ENCODE measurements at places on chromosomes 2 and 18.

DNA sequence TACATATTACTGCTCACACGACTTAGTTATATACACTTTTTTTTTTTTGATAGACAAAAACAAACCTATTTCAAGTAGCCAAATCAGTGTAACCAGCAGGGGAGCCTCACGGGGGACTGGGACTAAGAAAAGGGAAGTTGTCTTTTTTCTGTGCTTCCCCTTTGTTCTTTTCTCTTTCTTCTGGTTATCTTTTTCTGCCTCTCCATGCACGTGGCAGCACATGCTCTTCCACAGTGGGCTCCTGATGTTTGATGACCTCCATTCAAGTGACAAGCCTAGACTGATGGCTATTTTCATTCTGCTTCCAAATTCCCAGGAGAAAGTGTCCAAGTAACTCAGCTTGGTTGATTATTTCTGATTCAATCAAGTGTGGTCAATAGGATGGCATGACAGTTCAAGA, 98.2 kb upstream of the STK39 start:
- DNase-seq, result peak; percentile 56

GRCh38 chr2:102662833-102663232, 43.5 kb downstream of the SLC9A2 start:
- no peak for DNase-seq

GRCh38 chr2:81195017-81195773, 890.6 kb upstream of the LRRTM1 start:
- DNase-seq, result no peak

GRCh38 chr2:58081000-58081399, 34.4 kb downstream of the VRK2 start:
- DNase-seq, result no peak

DNA sequence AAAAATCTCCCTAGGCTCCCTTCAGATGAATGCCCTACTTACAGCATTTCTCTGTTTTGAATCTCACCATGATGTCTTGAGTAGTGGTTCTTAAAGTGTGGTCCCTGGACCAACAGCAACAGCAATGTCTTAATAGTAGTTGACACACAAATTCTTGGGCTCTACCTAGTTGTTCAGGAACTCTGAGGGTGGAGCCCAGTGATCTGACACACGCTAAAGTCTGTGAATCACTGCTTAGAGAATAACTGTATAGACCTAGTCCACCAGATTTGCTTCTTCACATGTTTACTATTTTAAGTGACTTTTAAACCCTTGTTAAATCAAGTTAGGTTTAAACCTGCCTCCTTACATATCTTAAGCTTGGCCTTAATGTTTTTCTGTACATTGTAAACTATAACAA, 47.6 kb upstream of the ARHGAP15 start:
- DNase-seq, result no peak

GRCh38 chr2:238346544-238346943, 26.2 kb downstream of the TRAF3IP1 start:
- no peak for DNase-seq

GRCh38 chr2:156472686-156473085, 36.5 kb downstream of the GPD2 start:
- DNase-seq, result no peak

DNA sequence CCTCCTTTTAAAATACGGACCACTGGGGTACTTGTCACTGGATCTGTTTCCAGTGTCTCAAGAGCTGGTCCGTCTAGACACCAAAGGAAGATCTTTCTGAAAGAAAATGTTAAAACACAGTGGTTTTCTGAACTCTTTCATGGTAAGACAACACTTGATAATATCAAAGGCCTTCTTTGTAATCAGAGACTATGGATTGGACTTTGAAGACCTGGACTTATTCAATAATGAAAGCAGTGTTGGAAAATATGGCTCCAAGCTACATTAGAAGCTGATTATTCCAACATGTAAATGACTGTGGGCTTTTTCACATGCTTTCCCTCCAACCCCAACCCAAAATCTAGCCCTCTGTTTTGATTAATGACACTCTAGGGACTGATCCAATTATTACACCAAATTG, 329.4 kb upstream of the LYPD1 start:
- DNase-seq, result no peak

DNA sequence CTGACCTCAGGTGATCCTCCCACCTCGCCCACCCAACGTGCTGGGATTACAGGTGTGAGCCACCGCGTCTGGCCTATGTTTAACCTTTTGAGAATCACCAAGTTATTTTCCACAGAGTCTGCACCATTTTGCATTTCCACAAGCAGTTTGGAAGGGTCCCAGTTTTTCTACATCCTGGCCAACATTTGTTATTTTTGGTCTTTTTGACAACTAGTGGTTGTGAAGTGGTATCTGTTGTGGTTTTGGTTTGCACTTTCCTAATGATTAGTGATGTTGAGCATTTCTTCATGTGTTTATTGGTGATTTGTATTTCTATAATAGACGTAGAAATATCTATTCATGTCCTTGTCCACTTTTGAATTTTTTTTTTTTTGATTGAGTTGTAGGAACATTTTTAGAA, 67.9 kb downstream of the BIRC6 start:
- DNase-seq, result no peak

- DNase-seq, result no peak
These were observed 99.5 kb upstream of the AGAP1 start for GRCh38 chr2:235394278-235394828.

DNA sequence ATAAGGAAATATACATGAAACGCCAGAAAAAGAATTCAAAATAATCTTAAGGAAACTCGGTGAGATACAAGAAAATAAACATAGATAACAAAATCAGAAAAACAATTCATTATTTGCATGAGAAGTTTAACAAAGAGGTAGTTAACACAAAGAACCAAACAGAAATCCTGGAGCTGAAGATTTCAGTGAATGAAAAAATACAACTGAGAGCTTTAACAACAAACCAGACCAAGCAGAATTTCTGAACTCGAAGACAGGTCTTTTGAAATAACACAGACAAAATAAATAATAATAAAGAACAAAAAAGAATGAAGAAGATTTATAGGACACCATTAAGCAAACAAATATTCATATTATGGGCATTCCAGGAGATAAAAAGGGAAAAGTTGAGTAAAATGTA, 204.7 kb downstream of the ATAD2B start:
- no peak for DNase-seq

- DNase-seq, result no peak
These were observed 163.7 kb upstream of the KLHL29 start for GRCh38 chr2:23221236-23221635.

DNA sequence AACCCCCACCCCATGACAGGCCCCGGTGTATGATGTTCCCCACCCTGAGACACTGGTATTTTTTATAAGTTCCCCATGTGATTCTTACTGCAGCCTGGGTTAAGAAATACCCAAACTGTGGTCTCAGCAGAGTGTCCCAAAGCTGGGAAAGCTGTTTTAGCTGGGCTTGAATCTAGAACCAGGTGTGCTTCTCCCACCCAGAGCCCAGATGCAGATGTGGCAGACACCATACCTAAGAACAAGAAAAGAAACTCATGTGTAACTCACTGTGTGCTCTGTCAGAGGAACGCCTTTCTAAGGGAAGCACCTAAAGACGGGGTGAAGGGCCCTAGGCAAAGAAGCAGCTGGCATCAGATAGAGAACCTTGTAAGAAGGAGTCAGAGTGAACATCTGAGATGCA, 23.9 kb downstream of the DOK1 start:
- no peak for DNase-seq

DNA sequence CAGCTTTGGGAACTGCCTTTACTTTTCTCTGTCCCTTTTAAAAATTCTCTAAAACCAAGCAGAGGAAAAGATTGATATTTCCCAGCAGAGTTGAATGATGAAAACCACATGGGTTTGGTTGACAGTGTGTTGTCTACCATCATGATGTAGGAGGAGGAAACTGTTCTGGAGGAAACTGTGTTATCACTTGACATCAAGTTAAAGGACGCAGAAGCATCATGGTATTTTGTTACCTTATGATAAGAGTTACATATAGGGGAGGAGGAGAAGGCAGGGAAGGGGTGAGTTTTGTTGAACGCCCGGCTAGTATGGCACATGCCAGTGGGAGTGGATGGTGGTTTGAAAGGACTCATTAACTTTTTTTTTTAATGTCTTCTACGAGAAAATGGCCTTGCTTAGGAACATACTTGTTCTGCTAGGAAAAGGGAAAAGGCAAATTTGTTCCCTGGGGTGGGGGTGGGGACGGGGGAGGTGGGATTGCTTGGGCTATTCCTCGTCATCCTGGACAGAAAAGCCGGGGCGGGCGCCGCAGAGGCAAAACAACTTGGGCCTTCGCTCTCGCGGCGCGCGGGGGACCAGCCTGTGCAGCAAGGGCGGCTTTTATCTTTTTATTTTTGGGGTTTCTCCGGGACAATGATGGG, 766 bp downstream of the TMEM17 start:
- no peak for DNase-seq

GRCh38 chr18:54360406-54360805, 2.7 kb downstream of the C18orf54 start:
- DNase-seq, result no peak

- no peak for DNase-seq
These were observed 220.7 kb downstream of the IRS1 start for GRCh38 chr2:226578879-226579278.

DNA sequence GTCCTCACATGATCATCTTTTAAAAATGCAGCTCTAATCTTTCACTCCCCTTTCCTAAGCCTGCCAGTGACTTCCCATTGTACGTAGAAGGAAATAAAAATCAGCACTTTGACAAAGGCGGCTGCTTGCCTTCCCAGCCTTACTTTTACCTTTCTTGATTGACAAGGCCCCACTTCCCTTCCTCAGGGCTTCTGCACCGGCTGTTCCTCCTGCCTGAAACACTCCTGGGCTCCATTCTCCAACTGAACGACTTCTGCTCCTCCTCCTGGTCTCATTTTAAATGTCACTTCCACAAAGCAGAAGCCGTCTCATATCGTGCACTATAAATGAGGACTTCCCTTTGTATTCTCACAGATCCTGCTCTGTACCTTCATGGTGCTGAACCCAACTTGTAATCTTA, 56.1 kb downstream of the OSBPL6 start:
- no peak for DNase-seq

- DNase-seq, result no peak
These were observed 3.8 kb upstream of the RPS7 start for GRCh38 chr2:3571284-3571683.
